Heart right ventricle (tissue), 16 donors: ENCODE measurements at places on chromosomes 11 and 22. TPM values are rescaled to one million over a fixed set of nuclear protein-coding genes. Genes with fewer than 3 reads are reported as not detected.

Gene KRTAP5-7
- 0.01 TPM for polyA plus RNA-seq

DNA sequence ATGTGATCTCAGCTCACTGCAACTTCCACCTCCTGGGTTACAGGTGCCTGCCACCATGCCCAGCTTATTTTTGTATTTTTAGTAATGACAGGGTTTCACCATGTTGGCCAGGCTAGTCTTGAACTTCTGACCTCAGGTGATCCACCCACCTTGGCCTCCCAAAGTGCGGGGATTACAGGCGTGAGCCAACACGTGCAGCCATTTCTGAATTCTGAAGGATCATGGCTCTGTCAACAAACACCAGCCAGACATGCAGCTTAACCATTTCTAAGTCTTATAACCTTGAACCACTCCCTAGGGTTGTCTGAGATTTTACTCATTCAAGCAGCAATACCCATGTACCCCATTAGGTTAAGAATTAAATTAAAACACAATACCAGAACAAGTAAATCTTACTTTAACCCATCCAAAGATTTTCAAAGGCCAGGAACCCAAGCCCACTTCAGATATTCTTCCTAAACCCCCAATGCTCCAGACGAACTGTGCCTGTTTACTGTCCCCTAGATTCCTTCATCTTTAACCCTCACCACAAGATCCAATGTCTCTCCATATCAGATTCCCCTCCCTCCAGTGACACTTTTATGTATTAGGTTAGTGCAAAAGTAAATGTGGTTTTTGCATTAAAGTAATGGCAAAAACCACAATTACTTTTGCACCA is 4.0 kb downstream of the RPS13 start:
- H3K27me3 ChIP-seq: no peaks in the 10 kb centered on the region
- H3K36me3 ChIP-seq: peaks cover 38% of the 10 kb centered on the region
- no peak overlapping the region for H3K4me3 ChIP-seq
- no peak for DNase-seq
- peaks cover 23% of the 10 kb centered on the region for H3K4me1 ChIP-seq

DNA sequence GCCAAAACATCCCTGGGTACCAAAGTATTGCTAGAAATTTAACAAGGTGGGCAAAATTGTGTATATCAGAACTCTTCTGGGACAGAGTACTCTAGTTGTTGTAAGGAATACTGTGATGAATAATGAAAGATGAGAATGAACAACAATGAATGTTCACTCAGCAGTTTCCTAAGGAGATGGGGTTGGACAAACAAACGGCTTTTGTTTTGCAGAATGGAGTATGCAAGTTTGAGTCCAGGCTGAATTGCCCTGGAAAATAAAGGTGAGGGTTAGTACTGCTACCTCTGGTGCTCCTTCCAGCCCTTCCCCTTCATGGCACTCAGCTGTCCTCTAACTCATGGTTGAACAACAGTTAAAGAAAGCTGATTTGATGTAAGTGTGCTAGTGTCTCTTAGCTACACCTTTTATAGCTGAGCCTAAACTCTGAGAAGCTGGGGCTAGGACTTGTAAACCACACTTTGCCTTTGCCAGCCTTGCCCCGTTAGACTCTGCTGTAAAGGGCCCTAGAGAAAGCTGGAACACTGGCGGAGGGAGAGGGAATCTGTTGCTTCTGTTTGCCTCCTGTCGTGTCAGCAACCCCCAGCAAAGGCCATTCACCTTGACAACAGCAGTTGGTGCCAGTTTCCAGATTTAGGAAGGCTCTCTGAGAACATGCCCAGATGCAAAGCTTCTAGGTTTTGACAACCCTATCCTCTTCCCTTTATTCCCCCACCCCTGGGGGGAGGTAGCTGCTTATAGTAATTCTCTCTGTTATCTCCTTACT is 41.2 kb upstream of the POLD3 start:
- DNase-seq: no peak
- no peak overlapping the region for H3K4me3 ChIP-seq
- H3K27ac ChIP-seq: no peak overlapping the region
- no peaks in the 10 kb centered on the region for H3K27me3 ChIP-seq

- H3K36me3 ChIP-seq: peaks cover 81% of the 10 kb centered on the region
- H3K4me3 ChIP-seq: no peak overlapping the region
- peaks cover under 1% of the 10 kb centered on the region for H3K4me1 ChIP-seq
- no peak overlapping the region for H3K27ac ChIP-seq
Observed at GRCh38 chr22:24330636-24331035, 60.0 kb downstream of the SPECC1L start.

DNA sequence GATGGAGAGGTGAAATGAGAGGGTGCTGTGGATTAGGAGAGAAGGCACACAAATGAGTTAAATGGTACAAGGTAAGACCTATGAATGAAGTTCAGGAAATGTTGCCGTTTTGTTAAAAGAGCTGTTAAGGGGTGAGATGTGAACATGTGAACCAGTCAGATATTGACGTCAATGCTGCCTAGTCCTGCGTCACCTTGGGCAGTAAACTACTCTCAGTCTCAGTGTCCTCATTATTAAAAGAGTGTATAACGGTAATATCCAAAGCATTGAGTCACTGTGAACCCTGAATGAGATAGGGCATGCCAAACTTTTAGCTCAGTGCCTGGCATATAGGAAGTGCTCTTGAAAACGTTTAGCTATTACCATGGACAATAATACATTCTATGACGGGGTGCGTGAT is 32.4 kb upstream of the SORL1-AS1 start:
- DNase-seq: no peak
- H3K27me3 ChIP-seq: no peaks in the 10 kb centered on the region
- H3K27ac ChIP-seq: no peak overlapping the region
- H3K4me1 ChIP-seq: no peaks in the 10 kb centered on the region

- H3K27ac ChIP-seq: peak overlapping the region; percentile 14
- H3K4me1 ChIP-seq: peaks cover 9% of the 10 kb centered on the region
- H3K4me3 ChIP-seq: peak overlapping the region; percentile 24
- no peaks in the 10 kb centered on the region for H3K36me3 ChIP-seq
Observed at GRCh38 chr11:112176077-112176476, 765 bp downstream of the BCO2 start.

GRCh38 chr11:112882494-112883381 is 78.5 kb upstream of the NCAM1 start:
- H3K4me1 ChIP-seq: peaks cover 12% of the 10 kb centered on the region
- peak; percentile 48 for DNase-seq
- H3K27me3 ChIP-seq: no peaks in the 10 kb centered on the region
- no peak overlapping the region for H3K27ac ChIP-seq

GRCh38 chr11:44454666-44455065 is 110.8 kb upstream of the CD82 start:
- DNase-seq: no peak
- H3K4me1 ChIP-seq: peaks cover 7% of the 10 kb centered on the region
- no peaks in the 10 kb centered on the region for H3K36me3 ChIP-seq

- DNase-seq: no peak
- H3K4me1 ChIP-seq: no peaks in the 10 kb centered on the region
- H3K36me3 ChIP-seq: no peaks in the 10 kb centered on the region
- no peak within 1 kb of the TSS for H3K4me3 ChIP-seq
- no peaks in the 10 kb centered on the region for H3K27me3 ChIP-seq
Observed at GRCh38 chr11:46719048-46719542, at the start of gene F2. Gene F2 (plus strand): TSS chr11:46719213. CDS start chr11:46719236, 23 bp downstream.
